ENCODE measurements at places on chromosomes 4 and X.

GRCh38 chr4:159266981-159267868 is 164.3 kb downstream of the RAPGEF2 start:
- DNase-seq: no peak

DNA sequence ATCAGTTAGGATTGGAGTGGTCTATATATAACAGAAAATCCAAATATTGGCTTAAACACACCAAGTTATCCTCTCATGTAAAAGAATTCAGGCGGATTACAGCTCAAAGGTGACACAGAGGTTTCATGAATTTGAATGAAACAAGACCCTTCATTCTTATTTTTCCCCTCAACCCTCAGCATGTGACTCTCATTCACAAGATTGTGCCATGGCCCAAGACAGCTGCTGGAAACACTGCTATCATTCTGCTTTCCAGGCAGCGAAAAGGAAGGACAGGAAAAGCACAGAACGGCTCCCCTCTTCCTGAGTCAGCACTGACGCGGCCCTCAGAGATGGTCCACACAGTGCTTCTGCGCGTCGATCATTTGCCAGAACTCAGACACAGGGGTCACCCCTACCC is 891.0 kb upstream of the FRG1 start:
- no peak for DNase-seq

DNA sequence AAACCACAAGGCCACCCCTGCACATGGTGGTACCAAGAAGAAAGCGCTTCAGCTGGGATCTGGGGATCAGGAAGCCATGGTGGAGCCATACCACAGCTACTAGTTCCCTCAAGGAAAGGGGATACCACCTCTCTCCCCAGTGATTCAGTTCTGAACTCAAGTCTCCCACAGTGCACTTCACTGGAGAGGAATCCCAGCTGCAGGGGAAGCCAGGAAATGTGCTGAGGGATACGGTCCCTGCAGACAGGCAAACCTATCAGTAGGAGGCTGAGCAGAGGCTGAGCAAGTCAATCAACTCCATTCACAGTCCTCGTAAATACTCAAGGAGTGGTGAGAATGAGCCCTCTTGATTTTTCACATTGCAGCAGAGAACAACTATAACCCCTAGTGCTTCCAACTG is 11.0 kb downstream of the TMEM192 start:
- DNase-seq: no peak

- DNase-seq: no peak
Measured at GRCh38 chr4:139515531-139515958, 40.5 kb downstream of the SETD7 start.

DNA sequence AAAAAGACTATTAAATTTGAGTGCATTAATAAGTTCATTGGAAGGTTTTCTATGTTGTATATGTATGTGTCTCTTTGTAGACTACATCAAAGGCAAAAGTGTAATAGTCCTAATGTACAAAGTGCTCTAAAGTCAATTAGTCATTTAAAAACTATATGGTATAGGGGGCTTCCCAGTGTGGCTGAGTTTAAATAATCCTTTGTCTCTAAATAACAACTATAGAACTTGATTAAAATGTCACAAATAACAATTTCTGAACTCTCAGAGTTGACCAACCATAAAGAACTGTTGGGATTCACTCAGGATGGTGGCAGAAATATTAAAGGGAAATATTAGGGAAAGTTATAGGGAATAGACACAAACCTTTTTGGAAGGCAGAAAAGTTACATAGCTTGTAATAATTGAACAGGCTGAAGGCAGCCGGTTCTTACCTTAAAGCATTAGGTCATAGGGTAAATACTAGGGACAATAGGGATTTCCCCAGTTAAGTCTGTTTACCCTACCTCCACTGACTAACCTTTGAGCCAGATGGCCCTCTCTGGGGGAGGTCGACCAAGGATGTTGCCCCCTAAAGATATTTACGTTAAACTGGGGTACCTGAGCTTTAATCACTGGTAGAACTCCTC is 1054.2 kb downstream of the ARAP2 start:
- DNase-seq: no peak

DNA sequence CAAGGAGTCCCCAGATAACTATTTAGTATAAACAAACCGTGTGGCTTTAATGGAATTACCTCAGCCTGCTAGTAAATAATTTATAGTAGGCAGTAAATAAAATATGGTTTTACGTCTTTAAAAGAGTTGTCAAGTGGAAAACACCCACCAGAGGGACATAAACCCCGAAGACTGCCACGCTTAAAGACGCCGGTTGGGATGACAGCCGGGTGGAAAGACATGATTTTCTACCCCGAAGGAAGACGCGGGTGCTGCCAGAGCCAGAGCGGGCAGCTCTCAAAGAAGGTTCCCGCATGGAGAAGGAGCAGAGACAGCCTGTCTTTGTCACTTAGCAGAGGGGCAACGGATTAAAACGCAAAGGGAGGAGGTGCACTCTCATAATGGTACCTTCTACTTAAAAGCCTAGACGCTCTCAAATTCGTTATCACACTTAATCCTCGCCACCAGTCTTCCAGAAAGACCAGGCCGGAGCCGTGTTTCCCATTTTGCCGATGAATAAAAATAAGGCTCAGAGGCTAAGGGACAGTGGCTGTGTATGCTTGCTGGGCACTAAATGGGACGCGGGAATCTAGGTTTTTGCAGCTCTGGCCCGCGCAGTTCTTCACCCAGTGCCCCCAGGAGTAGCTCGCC is 140.5 kb upstream of the ZIC3 start:
- peak; percentile 46 for DNase-seq

- no peak for DNase-seq
Measured at GRCh38 chrX:39117101-39117500, 315.8 kb downstream of the MID1IP1 start.
